Heart left ventricle (tissue), 16 donors: ENCODE measurements at places on chromosomes 4 and X. TPM values are rescaled to one million over a fixed set of nuclear protein-coding genes. Genes with fewer than 3 reads are reported as not detected.

SLC49A3 gene
- 5.6 TPM for total RNA-seq

KLF3 gene
- total RNA-seq, result 30.5 TPM

FGF13 gene
- 0.83 TPM for total RNA-seq

CLCN4 gene
- 34.6 TPM for total RNA-seq

DDX53 gene
- not detected for total RNA-seq

GRID2 gene
- total RNA-seq, result not detected

BMP2K gene
- 21.6 TPM for total RNA-seq

CXCR3 gene
- not detected for total RNA-seq

SMARCA1 gene
- 34.9 TPM for total RNA-seq
